ENCODE measurements at places on chromosomes 13 and 19.

- DNase-seq: no peak
Observed at GRCh38 chr13:43694146-43694664, 92.6 kb downstream of the ENOX1 start.

DNA sequence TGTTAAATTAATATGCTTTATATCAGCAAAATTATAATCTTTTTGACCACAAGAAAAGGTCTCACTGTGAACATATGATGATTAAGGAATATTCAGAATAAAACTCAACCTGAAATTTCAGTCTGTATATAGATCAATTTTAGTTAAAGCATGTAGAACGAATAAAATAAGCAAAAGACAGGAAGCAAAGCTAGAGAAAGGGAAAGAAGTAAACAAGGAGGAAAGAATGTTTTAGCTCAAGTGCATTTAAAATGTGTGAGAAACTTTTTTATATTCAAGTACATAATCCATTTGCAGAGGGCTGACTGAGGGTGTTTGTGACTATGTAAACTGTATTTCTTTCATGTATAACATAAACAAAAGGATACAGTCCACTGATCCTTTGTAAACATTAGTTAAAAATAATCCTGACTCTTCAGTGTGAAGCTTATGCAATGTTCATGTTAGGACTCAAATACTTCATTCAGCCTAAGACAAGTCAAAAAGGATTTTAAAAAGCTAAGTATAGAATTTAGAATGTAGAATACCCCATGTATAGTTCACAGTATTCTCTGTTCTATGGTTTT, 472.1 kb downstream of the DIAPH3 start:
- no peak for DNase-seq

DNA sequence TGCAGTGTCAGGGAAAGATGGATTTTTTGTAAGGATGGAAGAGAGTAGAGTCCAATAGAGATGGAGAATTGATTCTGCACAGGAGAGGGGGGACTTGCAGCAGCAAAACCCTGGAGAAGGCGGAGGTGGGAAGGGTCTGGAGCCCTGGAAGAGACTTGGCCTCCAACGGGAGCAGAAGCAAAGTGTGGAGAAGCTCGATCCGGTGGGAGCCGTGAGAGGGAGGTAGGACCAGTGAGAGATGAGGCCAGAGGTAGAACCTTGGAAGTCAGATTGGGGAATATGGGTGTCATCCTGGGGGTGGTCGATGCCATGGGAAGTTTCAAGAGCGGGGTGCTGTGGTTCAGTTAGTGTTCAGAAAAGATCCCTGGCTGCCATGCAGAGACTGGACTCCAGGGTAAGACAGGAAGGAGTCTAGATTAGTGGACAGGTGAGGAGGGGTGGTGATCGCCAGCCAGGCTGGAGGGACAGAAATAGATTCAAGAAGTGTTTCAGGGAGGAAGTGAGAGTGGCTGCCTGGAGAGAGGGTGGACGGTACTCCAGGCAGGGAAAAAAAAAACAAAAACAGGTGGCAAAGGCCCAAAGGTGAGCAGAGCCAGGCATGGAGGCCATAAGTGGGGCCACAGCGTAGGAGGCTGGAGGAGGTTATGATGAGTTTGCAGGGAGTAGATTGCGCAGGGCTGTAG, 2.6 kb downstream of the PPP5C start:
- no peak for DNase-seq

GRCh38 chr19:47315125-47315821, 5.6 kb downstream of the C5AR1 start:
- no peak for DNase-seq

GRCh38 chr19:29634423-29635130, 28.5 kb downstream of the POP4 start:
- DNase-seq: no peak

- DNase-seq: no peak
Observed at GRCh38 chr19:1063909-1064660, 2.9 kb upstream of the ARHGAP45 start.

DNA sequence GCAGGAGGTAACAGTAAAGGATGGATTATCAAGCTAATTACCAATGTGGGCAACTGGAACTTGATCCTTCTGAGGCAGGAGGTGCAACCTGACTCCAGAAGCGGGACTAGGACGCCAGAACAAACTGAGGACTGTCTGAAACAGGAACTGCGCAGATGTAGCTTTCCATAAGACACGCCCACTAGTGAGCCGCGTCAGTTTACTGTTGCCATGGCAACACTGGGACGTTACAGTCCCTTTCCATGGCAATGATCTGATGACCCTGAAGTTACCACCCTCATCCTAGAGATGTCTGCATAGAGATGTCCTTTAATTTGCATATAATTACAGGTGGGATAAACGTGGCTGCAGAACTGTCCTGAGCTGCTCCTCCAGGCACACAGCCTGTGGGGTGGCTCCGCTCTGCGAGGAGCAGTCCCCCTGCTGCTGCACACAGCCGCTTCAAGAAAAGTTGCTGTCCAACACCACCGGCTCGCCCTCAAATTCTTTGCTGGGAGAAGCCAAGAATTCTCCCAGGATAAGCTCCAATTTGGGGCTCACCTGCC, 816.6 kb downstream of the UQCRFS1 start:
- DNase-seq: no peak

GRCh38 chr13:50588491-50589130, 254.9 kb downstream of the DLEU7 start:
- no peak for DNase-seq

DNA sequence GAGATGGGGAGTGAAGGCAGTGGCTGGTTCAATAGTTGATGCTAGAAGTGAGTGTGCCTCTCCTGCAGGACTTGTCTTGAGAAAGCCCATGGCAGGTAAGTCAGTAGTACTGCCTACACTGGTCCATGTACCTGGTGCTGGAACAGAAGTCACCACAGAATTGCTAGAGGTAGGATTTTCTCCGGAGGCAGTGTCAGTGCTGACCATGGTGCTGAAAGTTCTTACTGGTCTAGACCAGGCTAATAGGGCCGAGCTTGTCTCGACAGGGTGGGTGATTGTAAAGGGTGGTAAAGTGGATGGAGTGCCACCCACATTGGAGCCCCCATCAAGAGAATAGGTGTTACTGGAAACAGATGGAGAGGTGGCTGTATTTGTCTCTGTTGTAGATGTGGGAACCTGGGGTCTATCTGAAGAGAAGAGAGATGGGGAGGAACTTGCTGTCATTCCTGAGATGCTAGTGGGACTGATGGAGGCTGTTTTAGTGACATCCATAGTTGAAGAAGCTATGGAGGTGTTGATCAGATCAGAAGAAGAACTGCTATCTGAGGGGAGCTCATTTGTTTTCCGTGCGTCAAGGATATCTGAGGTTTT, 36.6 kb downstream of the MUC16 start:
- DNase-seq: no peak

GRCh38 chr19:54319892-54320670, 7.1 kb upstream of the LILRA5 start:
- DNase-seq: no peak

- DNase-seq: no peak
Observed at GRCh38 chr19:4390017-4390566, 10.3 kb downstream of the SH3GL1 start.

GRCh38 chr13:112703449-112704284, 13.8 kb downstream of the ATP11A start:
- DNase-seq: no peak

GRCh38 chr19:50036908-50037307, 11.1 kb downstream of the ZNF473 start:
- no peak for DNase-seq

GRCh38 chr13:24505256-24505655, 7.3 kb downstream of the PARP4 start:
- no peak for DNase-seq

- DNase-seq: no peak
Observed at GRCh38 chr19:10122045-10122444, 2.3 kb upstream of the EIF3G start.

DNA sequence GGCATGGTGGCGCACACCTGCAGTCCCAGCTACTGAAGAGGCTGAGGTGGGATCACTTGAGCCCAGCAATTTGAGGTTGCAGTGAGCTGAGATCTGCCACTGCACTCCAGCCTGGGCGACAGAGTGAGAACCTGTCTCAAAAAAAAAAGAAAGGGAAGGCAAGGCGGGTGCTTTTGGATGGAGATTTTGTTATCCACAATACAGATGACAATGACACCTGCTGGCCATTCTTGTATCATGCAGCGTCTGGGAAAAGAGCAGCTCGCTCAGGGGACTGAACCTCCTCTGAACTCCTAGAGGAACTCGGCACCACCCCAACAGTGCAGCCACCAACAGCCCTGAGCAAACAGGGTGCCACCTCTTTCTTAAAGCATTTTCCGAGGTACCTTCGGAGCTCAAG, 22.8 kb downstream of the HAUS8 start:
- no peak for DNase-seq

- DNase-seq: peak; percentile 58
Observed at GRCh38 chr19:58355908-58356765, 2.8 kb upstream of the A1BG start.

DNA sequence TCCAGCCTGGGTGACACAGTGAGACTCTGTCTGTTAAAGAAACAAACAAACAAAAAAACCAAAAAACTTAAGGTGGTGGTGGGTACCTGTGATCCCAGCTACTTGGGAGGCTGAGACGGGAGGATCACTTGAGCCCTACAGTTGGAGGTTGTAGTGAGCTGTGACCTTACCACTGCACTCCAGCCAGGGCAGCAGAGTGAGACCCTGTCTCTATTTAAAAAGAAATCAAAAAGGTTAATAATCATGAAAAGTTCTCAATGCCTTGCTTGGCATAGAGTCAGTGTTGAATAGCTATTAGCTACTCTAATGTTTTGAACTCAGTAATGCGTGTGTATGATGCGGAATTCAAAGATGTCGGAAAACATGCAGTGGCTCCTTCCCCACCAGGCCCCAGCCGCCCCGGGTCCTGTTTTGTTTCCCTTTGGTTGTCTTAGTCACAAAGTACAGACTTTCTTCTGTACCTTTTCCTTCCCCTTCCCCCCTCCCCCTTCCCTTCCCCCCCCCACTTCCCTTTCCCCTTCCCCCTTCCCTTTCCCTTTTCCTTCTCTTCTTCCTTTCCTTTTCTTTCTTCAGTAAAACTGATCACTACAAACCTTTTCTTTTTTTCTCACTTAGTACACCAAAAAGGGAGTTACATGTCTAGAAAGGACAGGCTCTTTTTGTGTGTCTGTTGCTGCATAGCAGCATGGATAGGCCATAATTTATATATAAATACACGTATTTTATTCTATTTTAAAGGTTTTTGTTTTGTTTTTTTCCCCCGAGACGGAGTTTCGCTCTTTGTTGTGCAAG, 35.2 kb downstream of the DNM2 start:
- no peak for DNase-seq
